ENCODE measurements at places on chromosomes 3 and 15. TPM values are rescaled to one million over a fixed set of nuclear protein-coding genes. Genes with fewer than 3 reads are reported as not detected.

- DNase-seq = no peak
Measured at GRCh38 chr3:120678331-120678947, 3.6 kb downstream of the HGD start.

DNA sequence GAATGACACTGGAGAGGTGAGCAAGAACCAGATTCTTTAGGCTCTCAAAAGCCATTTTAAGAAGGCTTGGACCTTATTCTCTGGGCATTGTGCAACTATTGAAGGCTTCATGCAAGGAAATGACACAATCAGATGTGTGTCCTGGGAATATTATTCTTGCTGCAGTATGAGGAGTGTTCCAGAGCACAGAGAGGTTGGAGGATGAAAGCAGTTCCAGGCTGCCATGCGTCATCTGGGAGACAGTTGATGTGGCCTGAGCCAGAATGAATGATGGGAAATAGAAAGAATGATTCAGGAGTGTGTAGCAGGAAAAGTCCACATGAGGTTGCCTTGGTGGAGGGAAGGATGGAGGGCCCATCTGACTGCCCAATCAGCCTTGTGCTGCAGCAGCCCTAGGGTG is 123.1 kb downstream of the CHCHD6 start:
- no peak for DNase-seq

- no peak for DNase-seq
Measured at GRCh38 chr3:142858043-142858442, 30.8 kb downstream of the PCOLCE2 start.

Gene OXTR
- total RNA-seq = 0.06 TPM

Gene THSD4
- total RNA-seq = 5.1 TPM
